Stimulated activated CD4-positive, alpha-beta T cell treated with anti-CD3 and anti-CD28 coated beads, TNF-alpha, amount 100 ng/mL, for 24 hours (primary cell): ENCODE measurements at places on chromosomes 12 and 14.

DNA sequence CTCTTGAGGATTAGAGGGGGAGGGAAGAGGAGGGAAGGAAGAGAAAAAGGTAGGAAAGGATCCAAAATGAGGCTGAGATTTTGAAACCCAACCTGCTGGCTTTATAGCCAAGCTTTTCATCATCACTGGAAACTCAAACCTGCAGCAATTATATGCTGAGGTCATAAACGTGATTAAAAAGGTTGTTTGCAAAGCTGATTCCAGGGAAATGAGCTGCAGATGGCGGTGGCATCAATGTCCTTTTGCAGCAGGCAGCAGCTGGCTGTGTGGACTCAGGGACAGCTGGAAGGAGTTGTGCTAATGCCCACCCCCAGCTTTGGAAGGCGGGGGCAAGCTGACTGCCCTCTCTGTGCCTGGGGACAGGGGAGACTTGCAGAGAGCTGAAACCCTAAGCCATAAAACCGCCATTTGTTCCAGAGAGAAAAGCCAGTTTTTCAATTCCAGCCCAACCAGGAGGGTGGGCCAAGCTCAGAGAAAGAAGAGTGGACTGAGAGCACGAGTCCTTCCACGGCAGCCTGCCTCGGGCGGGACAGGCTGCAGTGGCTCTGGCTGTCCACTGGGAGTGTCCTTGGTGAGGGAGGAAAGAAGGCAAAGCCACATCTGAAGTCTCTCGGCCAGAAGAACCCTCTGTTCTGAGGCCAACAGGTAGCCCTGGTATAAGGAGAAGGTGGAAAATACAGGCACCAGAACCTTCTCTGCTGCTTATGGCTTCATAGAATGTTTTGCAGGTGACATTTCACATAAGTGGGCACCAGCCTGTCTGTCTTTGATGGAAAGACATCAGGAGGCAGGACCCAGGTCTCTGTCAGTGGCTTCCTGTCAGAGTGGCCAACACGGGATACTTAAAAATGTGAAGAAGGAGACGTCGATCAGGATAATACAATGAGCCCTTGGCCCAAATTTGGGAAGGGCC, 90.7 kb downstream of the SINHCAF start:
- DNase-seq = no peak

- DNase-seq = no peak
Measured at GRCh38 chr12:8455727-8456360, at the start of gene CLEC6A. TSS of gene CLEC6A (plus strand) at chr12:8455962. CDS start at chr12:8456112, 150 bp downstream.

DNA sequence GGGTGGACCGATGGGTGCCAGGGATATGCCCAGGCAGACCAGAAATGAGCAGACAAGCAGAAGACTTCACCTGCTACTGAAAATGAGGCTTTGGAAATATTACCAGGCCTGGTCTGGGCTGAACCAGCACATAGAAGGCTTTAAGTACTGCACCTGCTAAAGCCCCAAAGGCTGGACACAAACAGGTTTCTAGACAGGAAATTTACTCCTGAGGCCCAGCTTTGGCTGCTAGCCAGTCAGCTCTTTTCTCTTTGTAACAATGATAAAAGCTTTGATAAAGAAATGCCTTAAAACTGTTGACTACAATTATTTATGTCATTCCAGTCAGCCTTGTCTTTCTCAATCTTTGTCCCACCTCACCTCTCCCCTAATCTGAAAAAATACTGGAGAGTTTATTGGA, 228.9 kb upstream of the EGLN3 start:
- DNase-seq = no peak

DNA sequence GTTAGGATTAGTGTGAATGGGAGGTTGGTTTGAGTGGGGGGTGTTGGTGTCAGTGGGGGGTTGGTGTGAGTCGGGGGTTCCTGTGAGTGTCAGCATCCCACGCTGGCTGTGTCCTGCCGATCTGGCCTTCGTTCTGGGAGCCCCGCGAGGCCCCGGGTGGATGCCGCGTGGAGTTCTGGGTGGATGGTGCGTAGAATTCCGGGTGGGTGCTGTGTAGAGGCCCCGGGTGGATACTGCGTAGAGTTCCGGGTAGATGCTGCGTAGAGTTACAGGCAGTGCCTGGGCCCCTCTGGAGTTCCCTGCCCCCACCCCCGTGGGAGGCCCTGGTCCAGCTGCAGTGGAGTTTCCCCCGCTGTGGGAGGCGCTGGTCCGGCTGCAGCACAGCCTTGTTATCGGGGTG, 8.7 kb downstream of the NOC4L start:
- DNase-seq = no peak

GRCh38 chr12:59382282-59383078, 213.3 kb upstream of the SLC16A7 start:
- no peak for DNase-seq

DNA sequence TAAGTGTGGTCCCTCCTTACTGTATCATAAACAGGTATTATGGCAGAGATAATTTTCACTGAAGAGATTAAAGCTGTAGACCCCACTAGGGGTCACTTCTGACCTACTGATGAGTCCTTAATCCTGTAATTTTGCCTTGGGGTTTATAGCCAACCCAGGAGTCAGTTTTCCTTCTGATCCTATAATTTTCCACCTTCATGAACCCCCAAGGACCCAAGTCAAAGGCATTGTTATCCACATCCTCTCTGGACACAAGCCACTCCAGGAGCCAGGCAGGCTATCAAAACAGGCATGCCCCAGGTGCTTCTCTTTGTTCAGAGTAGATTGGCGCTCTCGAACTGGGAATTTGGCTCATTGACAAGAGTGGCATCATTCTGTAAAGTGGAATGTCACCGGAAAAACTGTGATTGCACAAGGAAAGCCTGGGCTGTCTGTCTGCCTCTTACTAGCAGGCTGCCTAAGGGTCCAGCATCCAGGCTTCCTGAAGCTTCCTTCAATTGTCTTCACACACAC, 1523.2 kb upstream of the FLRT2 start:
- DNase-seq = no peak

DNA sequence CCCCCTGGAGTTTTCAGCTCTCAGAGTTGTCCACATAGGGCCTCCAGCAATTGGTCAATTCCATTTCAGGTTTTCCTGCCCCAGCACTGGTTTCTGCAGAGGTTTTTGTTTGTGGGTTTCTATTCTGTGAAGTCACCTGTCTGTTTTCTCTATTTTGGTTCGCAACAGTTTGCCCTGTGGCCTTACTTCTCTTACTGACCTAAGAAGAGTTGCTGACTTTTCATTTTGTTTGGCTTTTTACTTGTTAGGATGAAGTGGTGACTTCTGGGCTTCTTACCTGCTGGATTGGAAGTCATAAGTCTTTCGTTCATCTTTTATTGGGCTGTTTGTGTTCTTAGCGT, 196.4 kb upstream of the PARP11 start:
- no peak for DNase-seq

- no peak for DNase-seq
Measured at GRCh38 chr12:28017873-28018255, 45.3 kb upstream of the PTHLH start.

GRCh38 chr14:94638961-94639817, 27.0 kb downstream of the SERPINA3 start:
- no peak for DNase-seq

DNA sequence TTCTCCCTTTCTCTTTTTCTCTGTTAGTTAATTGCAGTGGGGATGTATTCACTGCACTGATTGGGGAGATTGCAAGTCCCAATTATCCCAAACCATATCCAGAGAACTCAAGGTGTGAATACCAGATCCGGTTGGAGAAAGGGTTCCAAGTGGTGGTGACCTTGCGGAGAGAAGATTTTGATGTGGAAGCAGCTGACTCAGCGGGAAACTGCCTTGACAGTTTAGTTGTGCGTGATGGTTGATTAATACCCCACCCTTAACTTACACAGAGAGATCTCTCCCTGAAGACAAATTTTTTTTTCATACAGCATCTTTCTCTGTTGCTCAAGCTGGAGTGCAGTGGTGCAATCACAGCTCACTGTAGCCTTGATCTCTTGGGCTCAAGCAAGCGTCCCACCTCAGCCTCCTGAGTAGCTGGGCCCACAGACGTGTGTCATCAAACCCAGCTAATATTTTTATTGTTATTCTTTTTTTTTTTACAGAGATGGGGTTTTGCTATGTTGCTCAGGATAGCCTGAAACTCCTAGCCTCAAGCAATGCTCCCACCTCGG, 4.6 kb downstream of the C1S start:
- no peak for DNase-seq

DNA sequence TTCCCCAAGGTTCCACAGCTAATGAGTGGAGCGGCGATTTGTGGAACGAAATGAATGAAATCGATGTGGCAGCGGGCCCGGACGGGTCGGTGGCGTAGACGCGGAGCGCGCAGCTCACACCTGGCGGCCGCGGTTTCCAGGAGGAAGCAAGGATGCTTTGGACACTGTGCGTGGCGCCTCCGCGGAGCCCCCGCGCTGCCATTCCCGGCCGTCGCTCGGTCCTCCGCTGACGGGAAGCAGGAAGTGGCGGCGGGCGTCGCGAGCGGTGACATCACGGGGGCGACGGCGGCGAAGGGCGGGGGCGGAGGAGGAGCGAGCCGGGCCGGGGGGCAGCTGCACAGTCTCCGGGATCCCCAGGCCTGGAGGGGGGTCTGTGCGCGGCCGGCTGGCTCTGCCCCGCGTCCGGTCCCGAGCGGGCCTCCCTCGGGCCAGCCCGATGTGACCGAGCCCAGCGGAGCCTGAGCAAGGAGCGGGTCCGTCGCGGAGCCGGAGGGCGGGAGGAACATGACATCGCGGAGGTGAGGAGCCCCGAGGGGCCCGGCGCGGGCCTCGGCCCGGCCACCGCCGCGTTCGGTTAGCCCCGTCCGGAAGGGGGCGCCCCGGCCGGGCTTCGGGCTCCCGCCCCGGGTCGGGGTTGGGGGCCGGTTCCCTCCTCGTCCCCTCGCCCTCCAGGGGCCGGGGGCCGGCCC, at the start of gene PTPN11:
TSS of gene PTPN11 (plus strand) at position 340 of the 689 bp plus-strand sequence. CDS start at position 505, 165 bp downstream.
- DNase-seq = peak; percentile 88
